ENCODE measurements at places on chromosomes 11 and 22.
A peak's percentile ranks its signal among the peaks of the same experiment; 100 is the strongest.

GRCh38 chr11:70201882-70202861, 924 bp upstream of the FADD start:
- no peak for DNase-seq

DNA sequence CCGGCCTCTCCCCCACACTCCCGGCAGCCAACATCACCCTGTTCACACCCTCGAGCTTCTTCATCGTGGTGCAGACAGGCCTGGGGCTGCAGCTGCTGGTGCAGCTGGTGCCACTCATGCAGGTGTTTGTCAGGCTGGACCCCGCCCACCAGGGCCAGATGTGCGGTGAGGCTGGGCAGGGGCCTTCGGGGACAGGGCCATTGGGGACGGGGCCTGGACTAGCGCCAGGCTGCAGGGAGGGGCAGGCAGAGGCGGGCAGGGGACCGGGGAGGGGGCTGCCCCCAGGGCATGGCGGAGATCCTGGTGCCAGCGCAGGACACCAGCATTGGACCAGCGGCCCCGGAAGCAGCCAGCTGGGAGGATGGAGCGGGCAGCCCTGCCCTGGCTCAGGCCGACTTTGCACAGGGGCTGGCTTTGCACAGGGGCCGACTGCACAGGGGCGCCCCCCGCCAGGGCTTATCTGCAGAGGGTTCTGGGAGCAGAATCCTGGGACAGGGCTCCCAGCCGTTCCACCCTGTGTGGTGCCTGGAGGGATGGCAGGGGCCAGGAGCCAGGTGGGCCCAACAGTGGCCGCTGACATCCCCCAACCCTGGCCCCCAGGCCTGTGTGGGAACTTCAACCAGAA, 8.6 kb downstream of the MUC5B start:
- no peak for DNase-seq

- DNase-seq = peak; percentile 83
Observed at GRCh38 chr11:12673924-12674570, at the start of gene TEAD1. TEAD1 (plus strand) TSS chr11:12674421.

DNA sequence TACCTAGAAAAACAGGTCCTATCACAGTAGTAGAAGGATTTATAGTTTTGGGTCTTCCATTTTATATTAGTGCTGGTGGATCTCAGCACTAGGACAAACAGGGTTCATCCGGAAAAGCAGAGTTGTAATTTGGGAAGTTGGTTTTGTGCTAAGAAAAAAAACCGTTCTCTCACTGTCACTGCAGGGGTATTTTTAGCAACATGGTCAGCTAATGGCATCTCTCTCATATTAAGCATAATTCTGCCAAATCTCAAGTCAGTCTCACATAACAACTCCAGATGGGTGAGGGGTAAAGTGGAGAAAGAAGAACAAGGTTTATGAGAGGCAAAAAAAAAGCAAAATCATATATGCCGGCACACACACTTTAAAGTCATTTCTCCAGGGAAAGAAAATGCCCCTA, 51.6 kb upstream of the GDPD4 start:
- no peak for DNase-seq

DNA sequence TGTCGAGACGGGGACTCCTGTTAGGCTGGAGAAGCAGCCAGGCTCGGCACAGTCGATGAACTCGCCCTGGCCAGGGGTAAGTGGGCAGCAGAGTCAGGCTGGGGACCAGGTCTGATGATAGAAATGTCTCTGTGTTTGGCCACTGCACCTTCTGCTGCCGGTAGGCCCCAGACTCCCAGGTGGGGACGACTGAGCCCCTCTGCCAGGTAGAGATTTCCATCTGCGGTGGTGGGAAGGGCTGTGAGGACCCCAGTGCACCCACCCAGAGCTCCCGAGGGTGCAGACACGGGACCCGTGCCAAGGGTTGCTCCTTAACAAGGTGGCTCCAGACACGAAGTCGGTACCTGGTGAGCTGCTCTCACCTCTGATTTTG, 862.5 kb downstream of the TBC1D22A start:
- no peak for DNase-seq

- no peak for DNase-seq
Observed at GRCh38 chr22:40714499-40715337, 35.4 kb downstream of the MCHR1 start.

GRCh38 chr11:65194564-65194963, 12.8 kb downstream of the CAPN1 start:
- no peak for DNase-seq

DNA sequence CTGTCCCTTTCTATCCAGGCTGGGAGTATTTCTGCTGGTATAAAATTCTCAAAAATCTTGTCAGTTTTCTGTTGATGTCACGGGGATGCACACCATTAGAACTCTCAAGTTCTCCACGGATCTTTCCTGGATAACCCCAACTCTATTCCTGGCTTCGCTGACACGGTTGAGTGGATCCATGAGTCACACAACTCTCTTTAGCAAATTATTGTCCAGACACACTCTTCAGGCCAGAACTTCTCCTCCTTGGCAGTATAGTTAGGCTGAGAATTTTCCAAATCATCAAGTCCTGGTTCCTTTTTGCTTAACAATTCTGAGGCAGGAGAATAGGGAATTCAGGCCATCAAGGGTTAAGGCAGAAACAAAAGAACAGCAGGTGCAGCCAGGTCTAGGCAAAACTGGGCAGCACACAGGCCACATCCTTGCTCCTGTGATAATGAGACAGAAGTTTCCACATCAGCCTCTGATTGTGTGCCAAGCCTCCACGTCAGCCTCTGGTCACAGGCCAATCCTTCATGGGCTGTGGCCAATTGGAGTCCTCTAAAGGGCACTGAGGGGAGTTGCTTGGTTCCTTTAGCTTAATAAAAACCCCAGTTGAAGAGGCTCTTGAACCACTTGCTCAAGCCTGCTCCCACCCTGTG, 5.7 kb upstream of the ACAT1 start:
- peak; percentile 55 for DNase-seq

DNA sequence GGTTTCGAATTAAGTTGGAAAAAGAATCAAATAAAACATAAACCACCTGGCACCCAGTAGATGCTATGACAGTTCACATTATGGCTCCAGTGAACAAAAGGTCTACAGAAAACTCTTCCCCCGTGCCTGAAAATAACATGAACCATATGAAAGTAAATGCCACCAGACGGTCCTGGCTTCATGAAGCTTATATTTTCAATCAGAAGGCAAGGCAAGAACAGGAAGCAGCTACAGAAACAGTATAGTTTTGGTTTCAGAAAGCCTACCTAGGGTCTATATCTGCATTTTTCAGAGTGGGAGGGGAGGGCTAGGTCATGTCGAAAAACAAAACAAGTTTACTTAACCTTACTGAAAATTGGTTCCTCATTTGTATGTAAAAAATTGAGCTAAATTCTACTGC, 9.8 kb downstream of the RAB30 start:
- no peak for DNase-seq

Measured in AG09309 (cell line).